ENCODE measurements at places on chromosomes 16 and 17.

DNA sequence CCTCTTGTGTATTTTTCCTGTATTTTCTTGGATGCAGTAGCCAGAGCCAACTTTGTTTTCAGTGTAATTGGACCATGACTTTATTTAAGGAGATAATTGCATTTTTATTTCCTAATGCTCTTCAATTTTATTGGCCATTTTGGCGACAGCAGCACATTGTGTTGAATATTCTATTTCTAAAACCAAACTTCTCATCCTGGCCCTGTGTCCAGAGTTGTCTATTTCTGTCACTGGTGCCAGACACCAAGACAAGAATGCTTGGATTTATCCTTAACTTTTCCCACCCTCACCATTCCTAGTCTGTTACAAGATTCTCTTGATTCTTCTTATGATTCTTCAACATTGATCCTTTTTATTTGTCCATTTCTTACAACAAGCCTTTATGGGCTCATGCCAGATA lies 37.1 kb downstream of the ARHGAP44 start:
- DNase-seq = no peak

DNA sequence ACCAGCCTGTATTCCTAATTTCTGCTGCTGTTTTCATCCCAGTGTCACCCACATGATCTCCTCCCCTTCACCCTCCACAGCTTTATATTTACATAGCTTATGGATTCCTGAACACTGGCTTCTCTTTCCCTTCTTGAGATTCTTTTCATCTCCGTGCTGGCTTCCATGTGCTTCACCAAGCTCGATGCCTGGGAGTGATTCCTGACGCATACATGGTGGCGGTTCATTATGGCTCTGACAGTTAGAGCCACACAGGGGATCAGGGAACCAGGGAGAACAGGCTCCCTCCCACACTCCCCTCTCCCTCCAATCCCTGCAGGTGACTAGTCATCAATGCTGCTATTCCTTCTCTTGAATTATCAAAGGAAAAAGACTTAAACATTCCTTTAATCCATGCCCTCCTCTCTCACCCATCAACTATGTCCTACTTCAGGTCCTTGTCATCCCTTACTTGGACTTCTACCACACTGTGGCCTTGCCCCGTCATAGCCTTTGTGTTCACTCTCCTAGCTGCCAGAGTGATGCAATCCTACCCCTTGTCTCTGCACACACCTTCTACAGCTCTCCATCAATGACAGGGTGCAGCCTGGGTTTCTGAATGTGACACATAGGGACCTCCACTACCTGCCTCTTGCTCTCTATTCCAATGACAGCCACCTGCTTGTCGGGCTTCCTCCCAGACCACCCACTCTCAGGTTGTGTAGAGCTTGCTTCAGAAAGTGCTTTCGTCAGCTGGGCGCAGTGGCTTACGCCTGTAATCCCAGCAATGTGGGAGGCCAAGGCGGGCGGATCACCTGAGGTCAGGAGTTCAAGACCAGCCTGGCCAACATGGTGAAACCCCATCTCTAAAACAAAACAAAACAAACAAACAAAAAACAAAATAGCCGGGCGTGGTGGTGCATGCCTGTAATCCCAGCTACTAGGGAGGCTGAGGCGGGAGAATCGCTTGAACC lies 43.6 kb downstream of the MYH13 start:
- no peak for DNase-seq

DNA sequence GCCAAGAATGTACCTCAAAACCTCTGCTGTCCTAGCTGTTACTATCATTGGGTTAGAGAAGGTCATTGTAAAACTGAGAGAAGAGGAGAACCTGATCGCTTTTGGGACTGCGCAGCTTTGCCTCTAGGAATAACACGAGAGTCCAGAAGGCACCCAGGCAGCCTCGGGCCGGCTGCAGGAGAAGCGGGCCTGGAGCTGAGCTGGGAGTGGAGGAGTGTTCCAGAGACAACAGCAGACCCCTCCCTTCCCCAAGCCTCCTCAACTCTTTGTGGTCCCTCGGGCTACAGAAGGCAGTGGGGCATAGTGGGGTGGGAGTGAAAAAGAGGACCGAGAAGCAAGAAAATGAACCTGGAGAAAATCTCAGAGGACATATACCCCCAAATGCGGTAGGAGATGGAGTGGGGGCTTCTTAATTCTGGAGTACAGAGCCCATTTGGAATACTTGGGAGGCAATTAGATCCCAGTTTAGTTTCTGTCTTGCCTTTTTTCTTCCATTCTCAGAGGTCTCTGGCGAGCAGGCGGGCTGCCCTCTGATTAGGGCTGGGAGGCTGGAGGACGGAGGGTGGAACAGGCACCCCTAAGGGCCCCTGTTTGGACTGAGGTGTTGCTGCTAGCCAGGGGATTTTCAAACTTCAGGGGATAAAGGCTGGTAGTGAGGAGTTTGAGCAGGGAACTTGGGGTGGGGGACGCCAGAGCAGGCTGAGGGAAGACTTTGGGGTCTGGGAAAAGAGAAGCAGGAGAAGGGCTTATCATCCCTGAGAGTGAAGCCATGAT lies 13.3 kb upstream of the HOXB2 start:
- DNase-seq = no peak

GRCh38 chr16:50354629-50355456 lies 13.9 kb downstream of the BRD7 start:
- no peak for DNase-seq

DNA sequence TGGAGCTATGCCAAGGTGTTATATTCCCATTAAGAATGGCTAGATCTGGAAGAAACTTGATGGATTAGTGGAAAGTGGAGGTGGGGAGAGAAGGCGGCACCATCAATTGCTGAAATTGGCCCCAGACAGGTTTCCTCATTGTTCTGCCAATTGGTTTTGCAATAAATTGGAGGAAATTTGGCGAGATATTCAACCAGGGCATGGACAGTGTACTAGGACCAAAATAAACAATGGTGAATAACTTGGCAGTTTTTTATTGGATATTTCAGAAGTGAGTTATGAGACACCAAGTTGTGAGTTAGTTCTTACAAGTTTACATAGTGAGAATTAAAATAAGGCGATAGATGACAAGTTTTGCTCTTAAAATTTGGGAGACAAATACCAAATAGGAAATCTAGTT lies 41.1 kb upstream of the SOX9 start:
- DNase-seq = no peak

Measured in Caki2 (cell line).